ENCODE measurements at places on chromosomes 1 and 21. TPM values are rescaled to one million over a fixed set of nuclear protein-coding genes. Genes with fewer than 3 reads are reported as not detected.

The S100A9 gene
- total RNA-seq, result 12.1 TPM

The RAB7B gene
- total RNA-seq, result 18.6 TPM

DNA sequence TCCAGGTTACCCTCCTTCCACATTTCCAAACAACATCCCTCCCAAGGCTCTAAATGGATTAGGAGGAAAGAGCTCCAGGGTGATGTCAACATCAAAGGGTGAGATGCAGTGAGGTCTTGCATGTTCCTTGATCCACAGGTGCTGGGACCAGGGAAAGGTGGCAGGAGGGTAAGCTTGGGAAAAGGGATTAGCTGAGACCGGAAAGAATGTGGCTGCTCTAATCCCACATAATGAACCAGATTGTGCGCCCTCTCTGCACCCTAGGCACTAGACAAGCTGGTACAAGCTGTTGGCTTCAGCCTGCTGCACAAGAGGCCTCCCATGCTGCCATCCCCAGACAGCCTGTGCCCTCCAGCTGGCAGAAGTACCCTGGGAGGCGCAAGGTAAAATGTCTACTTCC lies 34.9 kb downstream of the PLXNA2 start:
- peak; percentile 82 for DNase-seq

DNA sequence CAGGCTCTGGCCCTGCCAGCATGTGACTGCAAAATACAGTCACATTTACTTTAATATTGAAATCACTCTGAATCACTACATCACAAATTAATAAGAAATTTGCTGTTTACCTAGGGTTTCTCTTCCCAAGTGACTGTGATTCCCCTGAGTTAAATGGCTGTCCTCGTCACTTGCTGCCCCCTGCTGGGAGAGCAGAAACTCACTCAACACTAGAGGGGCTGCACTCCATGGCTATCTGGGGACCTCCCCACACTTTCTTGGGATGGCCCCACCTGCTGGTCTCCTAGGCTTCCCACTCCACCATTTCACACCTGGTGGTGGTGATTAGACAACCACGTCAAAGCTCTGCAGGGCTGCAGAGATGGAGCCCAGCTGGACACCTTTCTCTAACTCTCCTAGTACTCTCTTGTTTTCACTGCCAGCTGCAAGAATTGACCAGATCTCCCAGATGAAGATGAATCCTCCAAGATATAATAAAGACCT lies 63.4 kb downstream of the CD2 start:
- DNase-seq, result peak; percentile 45

DNA sequence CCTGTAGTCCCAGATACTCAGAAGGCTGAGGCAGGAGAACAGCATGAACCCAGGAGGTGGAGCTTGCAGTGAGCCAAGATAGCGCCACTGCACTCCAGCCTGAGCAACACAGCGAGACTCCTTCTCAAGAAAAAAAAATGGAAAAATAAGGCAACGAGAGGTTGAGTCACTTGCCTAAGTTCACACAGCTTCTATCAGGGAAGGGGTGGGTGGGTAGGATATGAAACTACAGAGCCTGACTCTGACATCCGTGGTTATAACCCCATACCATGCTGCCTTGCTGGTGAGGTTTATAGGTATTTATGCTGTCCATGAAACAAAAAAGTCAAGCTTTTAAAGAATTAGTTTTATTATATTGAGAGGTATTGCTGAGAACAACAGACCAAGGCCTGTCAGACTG lies 61.5 kb upstream of the RAB4A start:
- DNase-seq, result no peak

DNA sequence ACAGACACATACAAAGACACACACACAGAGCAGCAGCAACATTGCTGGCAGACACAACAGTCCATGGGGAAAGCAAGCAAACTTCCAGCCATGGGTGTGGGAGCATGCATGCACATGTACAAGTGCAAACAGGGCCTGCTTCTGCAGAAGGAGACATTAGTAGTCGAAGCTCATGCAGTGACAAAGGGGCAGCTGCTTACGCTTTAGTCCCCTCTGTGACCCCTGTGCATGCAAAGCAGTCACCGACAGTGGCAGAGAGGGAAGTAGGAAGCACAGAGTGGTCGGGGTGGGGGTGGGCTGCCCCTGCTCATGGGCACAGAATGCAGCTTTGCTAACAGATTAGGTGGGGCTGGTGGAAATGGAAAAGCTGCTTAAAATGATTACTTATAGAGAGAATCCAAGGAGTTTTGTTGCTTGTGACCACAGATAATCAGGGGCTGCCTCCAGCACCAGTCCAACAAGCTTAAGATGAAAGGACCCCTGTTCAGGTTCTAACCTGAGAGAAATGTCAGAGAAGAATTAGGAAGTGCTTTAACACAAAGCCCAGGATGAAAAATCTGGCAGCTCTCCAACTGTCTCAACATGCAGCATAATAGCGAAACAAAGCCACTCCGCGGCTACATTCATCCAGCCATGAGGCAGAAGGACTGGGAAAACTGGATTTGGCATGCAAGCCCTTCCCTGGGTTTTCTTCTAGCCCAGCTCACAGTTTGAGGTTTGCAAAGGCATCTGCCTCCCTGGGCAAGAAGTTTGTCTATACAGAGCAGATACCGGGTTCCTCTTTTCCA lies 378.9 kb downstream of the KCNH1 start:
- peak; percentile 71 for DNase-seq

DNA sequence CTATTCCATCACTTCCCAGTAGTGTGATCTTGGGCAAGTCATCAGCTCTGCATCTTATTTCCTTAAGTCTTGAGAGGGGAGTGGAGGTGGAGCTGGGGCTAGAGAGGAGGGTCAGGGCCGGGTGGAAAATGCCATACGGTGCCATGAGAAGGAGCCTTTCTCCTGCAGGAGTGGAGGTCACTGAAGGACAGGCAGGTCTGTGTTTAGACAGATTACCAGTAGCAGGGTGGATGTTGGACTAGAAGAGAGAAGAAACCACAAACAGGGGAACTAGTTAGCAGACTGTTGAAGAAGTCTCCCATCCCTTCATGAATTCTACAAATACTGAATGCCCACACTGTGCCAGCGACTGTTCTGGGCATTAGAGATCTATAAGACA lies 13.9 kb upstream of the CPT2 start:
- no peak for DNase-seq

DNA sequence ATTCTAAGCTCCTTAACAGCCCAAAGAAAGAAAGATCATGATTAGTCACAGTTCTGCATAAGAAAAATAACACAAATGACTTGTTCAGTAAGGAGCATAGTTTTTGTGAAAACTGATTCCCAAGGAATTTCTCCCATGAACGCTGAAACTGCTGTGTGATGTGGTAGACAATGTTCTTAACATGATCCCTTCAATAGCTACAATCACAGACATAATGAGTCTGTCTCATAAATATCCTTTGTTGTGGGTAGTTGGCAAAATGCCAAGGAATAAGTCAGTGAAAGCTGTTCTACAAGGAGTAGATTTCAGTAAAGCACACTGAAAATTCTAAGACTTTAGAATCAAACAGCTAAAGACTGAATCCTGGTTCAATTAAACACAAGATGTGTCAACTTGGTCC lies 404.8 kb downstream of the HLX start:
- DNase-seq, result peak; percentile 81

DNA sequence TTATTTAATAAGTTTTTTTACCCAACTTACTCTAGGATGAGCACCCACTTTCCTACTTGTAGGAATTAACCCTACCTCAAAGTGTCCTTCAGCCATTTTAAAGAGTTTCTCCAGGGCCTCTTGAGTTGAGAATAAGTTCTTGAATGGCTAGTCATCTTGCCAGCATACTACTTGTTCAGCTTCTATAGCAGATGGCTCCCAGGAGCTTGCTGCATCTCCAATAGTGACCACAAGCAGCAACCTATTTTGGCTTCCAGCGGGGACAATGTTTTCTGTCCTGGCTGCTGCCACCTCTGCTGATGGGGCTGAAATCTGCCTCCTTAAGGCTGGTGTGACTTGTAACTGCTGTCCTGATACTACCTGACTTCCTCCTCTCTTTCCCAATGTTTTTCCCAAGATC lies 20.8 kb upstream of the PIK3R3 start:
- DNase-seq, result no peak

GRCh38 chr1:228286505-228287417 lies 78.9 kb downstream of the OBSCN start:
- DNase-seq, result no peak

DNA sequence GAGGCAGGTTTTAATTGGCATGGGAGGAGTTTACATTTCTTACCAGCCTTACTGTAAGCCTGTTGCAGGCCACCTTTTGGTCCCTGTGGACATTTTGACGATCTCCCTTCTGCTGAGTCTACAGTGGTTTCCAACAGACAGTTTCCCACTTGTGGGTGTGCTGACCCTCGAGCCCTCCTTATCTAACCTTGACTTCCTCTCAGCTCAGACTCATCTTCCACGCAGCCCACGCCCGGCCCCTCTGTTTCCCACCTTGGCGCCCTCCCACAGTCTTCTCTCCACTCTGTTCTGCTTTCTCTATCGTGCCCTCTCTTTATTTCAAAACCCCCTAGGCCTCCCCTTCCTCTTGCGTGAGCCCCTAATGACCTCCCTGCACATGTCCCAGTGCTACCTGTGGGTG lies 6.1 kb upstream of the ARL8A start:
- no peak for DNase-seq

DNA sequence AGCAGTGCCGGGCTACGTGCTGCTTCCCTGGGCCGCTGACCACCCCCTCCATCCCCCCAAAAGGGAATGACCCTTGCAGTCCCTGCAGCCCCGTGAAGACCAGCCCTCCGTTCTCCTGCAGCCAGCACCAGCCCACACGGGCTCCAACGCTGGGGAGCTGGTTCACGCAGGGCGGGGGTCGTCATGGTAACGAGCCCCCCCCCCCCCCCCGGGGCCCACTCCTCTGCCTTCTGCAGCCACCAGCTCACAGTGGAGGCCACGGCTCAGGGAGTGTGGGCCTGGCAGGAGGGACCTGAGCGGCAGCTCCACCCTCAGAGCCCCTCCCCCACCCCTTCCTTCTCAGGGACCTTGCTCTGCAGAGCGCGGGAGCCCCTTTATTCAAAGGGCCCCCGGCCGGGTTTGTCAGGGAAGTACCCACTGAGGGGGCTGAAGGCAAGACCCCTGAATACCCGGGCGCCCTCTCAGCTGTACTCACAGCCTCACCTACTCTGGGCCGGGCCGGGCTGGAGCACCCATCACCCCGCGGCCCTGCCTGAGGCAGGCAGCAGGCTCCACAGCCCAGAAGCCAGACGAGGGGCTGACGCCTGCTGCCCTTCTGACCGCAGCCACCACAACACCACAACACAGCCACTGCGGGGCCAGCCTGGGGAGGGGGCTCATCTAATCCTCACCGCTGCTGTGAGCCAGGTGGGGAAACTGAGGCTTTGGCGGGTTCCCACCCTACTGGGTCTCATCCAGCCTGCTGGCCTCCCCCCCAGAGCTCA lies 12.6 kb downstream of the MEGF6 start:
- DNase-seq, result no peak

- no peak for DNase-seq
Observed at GRCh38 chr1:41448821-41449220, 35.7 kb downstream of the EDN2 start.

GRCh38 chr1:3557366-3557765 lies 53.9 kb downstream of the MEGF6 start:
- no peak for DNase-seq

Data from foreskin keratinocyte (primary cell).